ENCODE measurements at places on chromosomes 3 and 15.

DNA sequence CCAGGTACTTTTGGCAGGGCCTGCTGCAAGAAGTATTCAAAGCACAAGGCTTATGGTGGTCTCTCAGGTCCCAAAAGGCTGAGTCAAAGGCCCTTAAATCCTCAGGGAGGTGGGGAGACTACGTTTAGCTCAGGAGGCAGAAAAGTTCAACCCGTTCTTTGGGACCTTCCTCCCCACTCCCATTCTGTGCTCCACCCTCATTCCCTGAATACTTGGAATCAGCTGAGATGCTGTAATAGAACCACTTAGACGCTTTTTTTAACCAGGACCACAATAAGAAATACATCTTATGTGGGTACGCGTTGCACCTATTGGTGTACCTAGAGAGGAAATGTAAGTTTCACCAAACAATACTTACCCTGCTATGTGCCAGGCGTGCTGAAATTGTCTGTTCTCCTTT is 58.0 kb downstream of the FAM174B start:
- DNase-seq, result no peak

DNA sequence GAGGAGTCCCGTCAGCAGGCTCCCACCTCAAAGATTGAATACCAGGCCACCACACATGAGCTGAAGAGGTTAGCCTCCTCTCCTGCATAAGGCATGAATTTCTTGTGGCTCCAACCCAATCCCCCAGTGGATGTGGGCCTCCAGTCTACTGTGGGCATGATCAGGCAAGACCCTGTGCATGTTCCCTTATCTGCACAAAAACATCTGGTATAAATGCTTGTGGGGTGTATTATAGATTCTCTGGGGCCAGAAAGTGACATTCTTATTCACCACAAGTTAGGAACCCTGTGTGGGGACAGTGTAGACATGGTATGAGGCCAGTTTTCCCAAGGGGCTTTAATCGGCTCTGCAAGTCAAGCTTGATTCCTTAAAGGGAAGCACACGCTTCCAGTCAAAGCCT is 18.2 kb upstream of the UBP1 start:
- DNase-seq, result no peak

DNA sequence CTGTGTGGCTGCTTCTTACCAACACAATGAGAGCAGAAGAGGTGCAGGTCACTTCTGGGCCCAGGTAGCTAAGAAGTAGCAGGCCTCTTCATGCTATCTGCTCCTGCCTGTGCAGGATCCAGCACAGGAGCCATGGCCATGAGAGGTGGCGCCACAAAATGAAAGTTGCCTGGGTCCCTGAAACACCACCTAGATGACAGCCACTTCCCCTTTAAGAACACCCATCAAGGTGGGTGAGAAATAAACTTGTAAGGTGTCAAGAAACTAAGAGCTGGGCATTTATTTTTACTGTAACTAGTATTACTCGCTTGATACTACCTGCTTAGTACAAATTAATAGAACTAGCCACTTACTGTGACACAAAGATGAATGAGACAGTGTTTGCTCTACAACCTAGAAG is 484.6 kb upstream of the TBL1XR1 start:
- no peak for DNase-seq

GRCh38 chr3:107913701-107914100 is 177.1 kb downstream of the CD47 start:
- DNase-seq, result no peak

DNA sequence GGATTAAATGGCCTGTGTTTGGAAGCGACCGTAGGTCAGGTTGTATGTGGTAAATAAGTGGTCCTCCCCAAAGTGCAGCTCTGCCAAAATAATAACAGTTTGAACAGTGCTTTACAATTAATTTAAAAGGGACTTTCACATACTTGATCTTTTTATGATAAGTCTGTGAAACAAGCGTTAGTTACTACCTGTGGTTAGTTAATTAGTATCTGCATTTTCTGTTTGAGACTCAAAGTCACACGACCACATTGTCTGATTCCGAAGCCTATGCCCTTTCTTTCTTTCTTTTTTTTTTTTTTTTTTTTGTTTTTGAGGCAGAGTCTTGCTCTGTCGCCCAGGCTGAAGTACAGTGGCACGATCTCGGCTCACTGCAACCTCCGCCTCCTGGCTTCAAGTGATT is 45.1 kb downstream of the ATG7 start:
- no peak for DNase-seq
